ENCODE measurements at places on chromosomes 2 and 18.

DNA sequence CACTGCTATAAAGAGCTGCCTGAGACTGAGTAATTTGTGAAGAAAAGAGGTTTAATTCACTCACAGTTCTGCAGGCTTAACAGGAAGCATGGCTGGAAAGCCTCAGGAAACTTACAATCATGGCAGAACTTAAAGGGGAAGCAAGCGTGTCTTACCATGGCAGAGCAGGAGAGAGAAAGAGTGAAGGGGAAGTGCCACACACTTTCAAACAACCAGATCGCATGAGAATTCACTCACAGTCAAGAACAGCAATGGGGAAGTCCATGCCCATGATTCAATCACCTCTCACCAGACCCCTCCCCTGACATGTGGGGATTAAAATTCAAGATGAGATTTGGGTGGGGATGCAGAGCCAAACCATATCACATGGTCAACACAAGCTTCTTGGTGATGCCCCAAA lies 34.7 kb upstream of the CDK5R2 start:
- DNase-seq = no peak

DNA sequence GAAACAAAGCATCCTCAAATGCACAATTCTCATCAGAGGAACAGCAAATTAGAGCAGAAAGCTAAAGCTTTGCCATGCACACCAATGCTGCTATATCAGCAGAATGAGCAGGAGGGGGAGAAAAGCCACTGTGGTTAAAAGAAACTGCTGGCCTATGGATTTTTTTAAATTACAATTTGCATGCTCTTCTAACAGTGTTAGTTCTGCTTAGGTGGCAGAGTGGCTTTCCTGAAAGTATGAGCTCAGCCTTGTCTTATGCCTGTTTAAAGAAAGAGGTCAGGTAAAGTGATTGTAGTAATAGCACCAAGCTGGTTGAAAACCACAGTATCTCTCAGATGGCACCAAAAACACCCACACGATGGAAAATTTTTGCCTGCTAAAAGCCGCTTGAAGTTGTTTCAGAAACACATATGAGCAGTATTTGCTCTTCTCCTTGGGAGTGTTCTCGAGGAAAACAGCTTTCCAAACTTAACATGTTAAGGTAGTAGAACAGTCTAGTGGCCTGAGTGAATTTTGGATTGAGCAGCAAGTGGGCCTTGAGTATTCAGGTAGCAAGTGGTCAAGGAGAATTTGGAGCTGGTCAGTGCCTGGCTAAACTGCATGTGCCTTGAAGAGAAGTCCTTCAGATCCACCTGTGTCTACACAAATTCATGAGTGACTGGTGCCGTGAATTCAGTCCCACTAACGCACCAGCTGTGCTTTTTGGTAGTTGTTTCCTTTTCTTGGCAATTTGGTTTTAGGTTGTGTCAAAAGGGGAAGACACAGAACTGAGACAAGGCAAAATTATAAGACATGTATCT lies 19.6 kb upstream of the NDUFV2 start:
- no peak for DNase-seq

DNA sequence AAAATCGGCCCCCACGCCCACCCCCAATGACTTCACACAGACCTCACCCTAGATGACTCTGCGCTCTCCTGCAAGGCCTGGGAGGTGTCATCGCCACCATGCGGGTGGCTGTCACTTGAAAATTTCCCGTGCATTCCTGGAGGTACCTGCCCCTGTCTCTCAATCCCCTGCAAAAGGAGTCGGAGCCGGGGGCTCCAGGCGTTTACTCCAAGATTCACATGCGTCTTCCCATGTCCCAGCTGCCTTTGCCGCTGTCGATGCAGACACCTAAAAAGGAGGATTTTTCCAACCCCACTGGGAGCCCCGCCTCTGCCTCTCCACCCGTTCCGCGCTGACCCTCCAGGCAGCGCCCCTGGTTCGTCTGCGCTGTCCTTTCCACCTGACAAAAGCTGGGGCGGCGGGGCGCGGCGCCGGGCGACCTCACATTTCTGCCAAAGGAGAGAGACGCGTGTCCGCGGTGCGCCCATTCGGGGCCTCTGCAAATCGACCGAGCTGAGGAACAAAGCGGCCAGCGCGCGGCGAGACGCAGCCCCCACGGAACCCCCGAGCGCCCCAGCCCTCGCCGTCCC lies 667 bp downstream of the REEP1 start:
- no peak for DNase-seq

DNA sequence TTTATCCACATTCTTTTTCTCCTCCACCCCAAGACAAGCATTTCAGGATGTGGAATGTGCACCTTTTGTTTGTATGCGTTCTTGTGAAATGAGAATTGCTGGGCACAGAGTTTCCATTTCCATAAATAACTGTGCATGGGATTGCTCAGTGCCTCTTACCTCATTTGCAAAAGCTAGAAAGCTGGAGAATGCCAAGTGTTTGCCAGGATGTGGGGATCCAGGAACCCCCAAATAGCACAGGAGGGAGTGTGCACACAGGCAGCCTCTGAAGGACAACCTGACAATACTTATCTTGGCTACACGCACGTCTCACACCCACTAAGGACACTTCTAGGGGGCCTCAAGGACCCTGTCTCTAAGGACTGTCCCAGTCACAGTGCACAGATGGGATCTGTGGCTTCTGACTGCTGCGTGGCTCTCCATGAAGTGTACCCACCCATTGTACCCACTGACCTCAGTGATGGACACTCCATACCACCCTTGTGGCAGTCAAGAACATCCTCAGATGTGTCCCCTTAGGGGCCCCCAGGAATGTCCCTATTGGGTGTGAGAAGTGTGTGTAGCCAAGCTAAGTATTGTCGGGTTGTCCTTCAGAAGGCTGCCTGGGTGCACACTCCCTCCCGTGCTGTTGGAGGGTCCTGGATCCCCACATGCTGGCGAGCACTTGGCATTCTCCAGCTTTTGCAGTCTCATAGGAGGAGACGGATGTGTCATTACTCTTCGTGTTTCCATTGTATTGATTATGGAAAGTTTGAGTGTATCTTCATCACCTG lies 38.4 kb downstream of the CAPN13 start:
- no peak for DNase-seq

GRCh38 chr2:118577202-118577601 lies 270.2 kb downstream of the EN1 start:
- no peak for DNase-seq

- no peak for DNase-seq
Observed at GRCh38 chr2:12381543-12382325, 335.0 kb upstream of the TRIB2 start.

DNA sequence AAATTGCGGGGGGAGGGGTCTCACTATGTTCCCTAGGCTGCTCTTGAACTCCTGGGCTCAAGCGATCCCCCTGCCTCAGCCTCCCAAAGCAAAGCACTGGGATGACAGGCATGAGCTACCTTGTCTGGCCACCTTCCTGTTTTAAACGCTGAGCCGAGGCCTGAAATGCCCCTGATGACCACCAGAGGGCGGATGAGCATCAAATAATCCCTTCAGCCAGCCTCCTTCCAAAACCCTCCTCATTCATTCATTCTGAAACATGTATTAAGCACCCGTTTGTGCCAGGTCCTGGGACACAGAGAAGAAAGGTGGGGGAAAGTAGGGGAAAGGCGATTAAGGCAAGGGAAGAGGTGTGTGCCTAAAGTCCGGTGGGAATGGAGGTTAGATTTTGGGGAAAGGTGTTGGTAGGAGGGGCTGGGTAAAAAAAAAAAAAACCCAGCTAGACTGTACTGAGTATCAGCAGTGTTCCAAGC lies 30.7 kb upstream of the PTMA start:
- peak; percentile 62 for DNase-seq

DNA sequence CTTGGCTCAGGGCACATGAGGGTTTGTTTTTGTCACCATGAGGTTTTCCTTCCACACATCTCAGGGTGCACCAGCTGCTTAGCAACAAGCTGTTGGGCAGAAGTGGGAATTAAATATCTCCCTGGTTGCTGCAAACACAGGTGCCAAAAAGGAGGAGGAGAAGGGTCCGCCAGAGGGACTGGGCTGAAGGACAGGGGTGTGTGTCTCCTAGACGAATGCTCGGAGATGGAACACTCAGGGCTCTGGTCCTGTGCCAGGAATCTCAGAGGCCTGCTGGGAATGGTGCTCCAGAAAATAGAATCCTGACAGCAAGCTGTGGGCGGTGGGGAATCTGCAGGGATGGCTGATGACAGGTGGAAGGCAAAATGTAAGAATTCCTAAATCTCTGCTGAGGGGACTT lies 94.5 kb downstream of the VSNL1 start:
- DNase-seq = no peak

DNA sequence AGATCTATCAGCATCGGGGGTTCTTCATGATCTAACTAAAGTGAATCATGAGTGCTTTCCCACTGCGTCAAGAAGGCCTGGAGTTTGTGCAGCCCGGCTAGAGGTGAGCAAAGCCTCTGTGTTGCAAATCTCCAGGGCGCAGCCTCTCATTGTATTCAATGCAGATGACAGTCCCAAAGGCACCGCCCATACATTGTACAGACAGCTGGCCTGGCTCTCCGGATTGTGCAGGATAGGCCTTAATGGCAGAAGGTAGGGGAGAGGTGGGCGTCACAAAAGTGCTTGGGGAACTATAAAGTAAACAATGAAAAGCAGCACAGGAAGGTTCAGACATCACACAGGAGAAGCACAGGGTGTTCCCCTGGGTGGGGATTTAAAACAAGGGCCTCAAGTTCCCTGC lies 907 bp upstream of the GYPC start:
- no peak for DNase-seq

DNA sequence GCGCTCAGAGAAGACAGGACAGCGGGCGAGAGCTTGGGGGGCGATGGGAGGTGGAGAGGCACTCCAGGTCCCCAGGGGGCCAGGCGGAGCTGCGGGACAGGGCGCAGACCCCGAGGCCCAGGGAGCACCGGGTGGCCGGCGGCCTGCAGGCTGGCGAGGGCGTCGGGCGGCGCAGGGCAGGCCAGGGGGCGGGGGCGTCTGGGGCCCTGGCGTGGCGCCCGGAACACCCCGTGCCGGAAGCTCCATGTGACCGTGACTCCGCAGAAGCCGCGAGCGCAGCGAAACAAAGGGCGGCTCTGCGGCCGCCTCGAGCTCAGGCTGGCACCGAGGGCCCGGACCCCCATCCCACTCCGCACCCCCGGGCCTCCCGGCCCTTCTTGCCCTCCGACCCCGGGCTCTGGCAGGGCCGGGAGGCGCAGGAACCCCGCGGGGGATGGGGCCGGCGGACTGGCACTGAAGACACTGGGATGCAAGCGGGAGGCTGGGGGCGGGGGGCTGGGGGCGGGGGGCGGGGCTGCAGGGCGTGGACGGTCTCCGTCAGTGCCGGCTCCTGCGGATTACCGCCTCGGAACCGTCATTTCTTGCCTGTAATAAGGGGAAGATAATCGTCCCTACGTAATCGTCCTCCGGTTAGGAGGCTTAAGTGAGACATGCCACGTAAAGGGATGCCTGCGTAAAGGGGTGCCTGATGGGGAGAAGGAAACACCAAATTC lies 19.1 kb downstream of the SH2D6 start:
- DNase-seq = peak; percentile 61
